Caki2 (cell line): ENCODE measurements at places on chromosomes 2 and 18.

- no peak for DNase-seq
These were observed 72.0 kb upstream of the EPAS1 start for GRCh38 chr2:46225150-46225625.

- DNase-seq = peak; percentile 60
These were observed at the start of gene PKDCC for GRCh38 chr2:42047488-42048298. TSS of gene PKDCC (plus strand) at chr2:42048021. CDS start at chr2:42048200, 179 bp downstream.

- no peak for DNase-seq
These were observed 210.9 kb downstream of the GBX2 start for GRCh38 chr2:235957251-235957650.

- no peak for DNase-seq
These were observed 127.3 kb downstream of the DIS3L2 start for GRCh38 chr2:232088771-232089170.

- no peak for DNase-seq
These were observed 84.1 kb downstream of the HS6ST1 start for GRCh38 chr2:128234613-128235012.

- DNase-seq = peak; percentile 76
These were observed 782 bp downstream of the FAM228B start for GRCh38 chr2:24123922-24124580.

GRCh38 chr2:109677835-109678580 is 63.8 kb downstream of the SOWAHC start:
- no peak for DNase-seq

DNA sequence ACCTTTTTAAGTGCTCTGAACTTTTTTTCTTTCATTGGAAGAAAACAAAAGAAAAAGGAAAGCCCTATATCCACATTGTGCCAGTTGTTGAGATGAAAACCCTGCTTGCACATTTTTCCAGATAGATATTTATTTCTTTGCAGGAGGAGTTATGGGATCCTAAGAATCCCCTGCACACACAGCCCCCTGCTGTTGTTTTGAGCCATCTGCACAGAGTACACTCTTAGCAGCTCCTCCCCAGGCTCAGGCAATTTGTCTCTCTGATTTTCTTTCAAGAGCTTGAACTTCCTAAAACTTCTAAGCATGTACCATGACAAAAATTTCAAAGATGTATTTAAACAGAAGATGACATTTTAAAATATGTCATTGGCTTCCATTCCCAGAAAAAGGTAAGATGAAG is 436.9 kb downstream of the METTL4 start:
- DNase-seq = no peak

- no peak for DNase-seq
These were observed 11.7 kb downstream of the SFT2D3 start for GRCh38 chr2:127712999-127713398.

- DNase-seq = no peak
These were observed 573.3 kb downstream of the LRP1B start for GRCh38 chr2:141557329-141558095.

DNA sequence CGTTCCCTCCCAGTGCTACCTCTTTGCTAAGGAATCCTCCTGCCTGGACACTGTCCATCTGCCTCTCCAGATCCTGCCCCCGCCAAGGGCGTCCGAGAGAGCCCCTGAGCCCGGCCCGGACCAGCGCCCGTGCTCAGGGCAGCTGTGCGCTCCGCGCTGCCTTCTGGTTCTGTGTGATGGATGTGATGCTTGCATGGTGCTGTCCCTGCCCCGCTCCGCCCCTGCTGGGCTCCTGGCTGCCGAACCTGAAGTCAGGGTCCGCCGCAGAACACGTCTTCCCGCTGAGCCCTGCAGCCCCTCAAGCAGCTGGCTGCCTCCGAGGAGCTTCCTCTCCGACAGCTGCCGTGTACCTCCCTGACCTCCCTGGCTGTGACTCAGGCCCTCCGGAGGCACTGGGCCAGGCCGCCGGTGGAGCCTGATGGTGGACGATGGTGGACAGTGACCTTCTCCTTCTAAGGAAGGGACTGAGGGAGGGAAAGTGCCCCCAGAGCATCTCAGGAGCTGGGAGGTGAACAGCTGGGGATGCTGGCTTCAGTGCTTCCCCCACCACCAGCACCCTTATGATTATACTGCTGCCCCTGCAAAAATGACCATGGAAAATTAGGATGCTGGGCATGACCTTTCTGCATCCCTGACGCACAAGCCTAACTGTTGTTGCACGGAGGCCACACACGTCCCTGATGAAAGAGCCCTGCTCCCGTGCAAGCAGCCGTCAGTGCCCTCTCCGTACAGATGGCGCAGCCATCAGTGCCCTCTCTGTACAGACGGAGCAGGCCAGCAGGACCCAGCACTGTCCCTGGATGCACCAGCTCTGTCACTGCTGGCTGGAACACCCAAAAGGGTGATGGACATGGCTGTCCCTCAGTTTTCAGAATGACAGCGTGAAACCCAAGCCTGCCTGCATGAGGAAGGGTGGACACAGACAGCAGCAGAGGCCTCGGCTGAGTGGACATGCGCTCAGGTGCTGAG is 99.3 kb downstream of the TPO start:
- no peak for DNase-seq

DNA sequence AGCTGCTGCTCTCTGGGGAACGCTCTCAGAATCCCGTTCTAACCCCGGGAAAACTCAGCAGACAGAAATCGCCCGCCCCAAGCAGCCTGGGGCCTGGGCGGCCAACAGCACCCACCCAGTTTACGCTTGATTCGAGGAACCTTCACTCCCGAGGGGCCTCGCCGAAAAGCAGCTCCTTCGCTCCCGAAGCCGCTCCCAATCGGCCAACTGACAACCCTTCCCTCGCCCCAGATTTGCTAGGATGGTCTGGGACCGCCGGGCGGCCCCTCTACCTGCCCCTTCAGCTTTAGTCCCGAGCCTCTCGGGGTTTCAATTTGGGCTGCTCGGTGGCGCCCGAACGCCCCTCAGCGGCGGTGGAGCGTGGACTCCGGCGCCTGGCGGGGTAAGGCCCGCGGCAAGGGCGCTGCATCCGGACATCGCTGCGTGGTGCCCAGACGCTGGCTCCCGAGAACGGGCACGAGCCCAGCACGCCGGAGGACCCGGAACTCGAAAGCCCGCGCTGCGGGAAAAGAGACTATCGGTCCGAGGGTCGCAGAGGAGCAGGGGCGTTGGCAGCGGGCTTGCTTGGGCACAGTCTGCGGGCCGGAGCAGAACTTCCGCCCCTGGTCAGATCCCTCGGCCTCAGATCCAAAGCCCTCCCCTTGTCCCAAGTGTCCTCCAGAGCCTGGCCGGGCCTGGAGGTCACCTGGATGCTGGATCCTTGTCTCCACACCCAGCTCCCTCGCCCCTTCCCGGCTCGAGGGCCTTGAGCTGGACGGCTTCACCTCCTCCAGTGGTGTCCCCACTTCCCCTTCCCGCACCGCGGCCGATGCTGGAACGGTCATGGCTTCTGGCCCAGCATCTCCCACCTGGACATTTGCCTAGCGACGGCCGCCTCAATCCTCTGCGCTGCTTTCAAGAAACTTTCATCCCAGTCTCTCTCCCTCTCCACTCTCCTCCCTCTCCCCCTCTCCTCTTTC is 3.0 kb upstream of the OTX1 start:
- no peak for DNase-seq

DNA sequence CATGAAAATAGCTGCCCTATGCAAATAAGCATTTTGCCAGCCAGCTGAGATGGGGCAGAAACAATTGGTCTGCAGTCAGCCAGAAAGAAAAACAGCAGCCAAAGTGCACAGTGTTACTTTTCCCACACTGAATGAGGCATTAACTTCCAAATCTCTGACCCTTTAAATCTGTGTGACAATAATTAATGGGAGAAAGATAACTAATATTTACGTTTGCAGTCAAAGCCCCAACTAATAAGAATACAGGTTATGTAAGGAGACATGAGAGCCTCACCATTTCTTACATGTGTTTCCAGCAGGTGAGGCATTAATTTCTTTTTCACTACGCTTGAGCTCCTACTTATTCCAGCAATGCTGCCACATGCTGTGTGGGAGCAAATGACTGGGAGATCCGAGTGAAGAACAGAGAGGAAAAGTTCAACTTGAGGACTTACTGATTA is 339.0 kb downstream of the SATB2 start:
- peak; percentile 47 for DNase-seq
